Activated CD4-positive, alpha-beta T cell treated with anti-CD3 and anti-CD28 coated beads, Interleukin-2, amount 50 U/mL, for 16 hours (primary cell): ENCODE measurements at places on chromosomes 11 and 22.

DNA sequence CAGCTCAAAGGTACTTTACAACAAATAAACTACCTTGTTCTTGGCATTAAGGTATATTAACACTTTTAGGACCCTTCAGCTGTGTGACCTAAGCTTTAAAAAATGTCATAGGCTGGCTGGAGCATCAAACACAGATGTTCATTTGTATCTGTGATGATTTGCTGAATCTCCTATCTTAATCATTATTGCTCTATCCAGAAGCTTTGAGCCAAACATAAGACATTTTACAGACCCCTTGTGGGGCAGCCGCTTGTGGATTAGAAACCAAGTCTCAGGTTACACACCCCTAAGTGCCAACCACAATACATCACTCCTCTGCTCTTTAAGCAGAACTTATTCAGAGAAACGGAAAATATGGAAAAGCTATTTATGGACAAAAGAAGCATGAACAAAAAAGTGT lies 394.2 kb upstream of the CCDC90B start:
- DNase-seq = no peak

DNA sequence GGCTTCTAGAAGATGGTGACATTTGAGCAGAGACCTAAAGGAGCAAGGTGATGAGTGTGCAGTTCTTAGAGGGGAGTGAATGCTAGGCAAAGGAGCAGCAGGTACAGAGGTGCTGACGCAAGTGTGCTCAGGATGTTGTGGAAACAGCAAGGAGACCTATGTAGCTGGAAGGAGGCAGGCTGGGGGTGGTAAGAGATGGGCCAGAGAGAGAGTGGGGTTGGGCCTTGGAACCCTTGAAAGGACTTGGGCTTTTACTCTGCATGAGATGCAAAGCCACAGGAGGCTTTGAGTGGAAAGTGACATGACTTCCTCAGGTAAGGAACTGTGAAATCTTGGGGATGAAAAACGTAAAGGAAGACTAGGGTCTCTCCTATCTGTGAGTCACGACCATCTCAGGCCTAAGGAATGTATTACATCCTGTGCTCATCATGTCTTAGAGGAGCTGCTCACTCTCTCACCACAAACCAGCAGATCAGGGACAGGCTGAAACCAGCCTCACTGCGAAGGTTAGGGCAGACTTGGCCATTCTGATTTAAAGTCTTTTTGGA lies 65.4 kb downstream of the MICAL2 start:
- DNase-seq = peak; percentile 73

DNA sequence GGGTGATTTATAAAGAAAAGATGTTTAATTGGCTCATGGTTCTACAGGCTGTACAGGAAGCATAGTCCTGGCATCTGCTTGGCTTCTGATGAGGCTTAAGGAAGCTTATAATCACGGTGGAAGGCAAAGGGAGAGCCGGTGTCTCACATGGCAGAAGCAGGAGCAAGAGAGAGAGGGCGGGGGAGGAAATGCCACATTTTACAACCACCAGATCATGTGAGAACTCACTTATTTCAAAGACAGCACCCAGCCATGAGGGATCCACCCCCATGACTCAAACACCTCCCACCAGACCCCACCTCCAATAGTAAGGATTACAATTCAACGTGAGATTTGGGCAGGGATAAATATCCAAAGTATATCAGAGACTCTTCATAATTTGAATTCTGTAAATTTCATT lies 200.7 kb downstream of the MSANTD4 start:
- no peak for DNase-seq

- no peak for DNase-seq
These were observed 37.6 kb upstream of the SLC5A1 start for GRCh38 chr22:32005453-32005852.

DNA sequence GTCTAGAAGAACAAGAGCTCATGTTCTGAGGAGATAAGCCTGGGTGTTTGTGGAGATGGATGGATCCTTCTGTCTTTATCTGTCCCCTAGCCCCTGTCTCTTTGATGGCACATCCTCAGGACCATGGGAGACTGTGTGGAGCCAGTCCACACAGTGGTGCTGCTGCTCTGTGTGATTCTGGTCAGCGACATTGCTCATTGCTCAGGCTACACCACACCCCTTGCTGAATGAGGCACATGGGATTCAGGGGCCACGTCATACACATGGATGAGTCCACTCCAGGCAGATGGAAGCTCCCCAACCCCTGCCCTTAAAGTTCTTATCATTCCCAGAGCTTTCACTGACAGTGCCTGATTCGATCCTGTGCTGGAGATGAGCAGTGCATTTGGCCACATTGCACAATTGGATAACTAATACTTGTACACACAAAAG lies 222.2 kb downstream of the NAV2 start:
- no peak for DNase-seq

- no peak for DNase-seq
These were observed 15.8 kb upstream of the CHADL start for GRCh38 chr22:41256254-41257253.

GRCh38 chr22:38867124-38867455 lies 4.9 kb downstream of the CBX6 start:
- DNase-seq = no peak

DNA sequence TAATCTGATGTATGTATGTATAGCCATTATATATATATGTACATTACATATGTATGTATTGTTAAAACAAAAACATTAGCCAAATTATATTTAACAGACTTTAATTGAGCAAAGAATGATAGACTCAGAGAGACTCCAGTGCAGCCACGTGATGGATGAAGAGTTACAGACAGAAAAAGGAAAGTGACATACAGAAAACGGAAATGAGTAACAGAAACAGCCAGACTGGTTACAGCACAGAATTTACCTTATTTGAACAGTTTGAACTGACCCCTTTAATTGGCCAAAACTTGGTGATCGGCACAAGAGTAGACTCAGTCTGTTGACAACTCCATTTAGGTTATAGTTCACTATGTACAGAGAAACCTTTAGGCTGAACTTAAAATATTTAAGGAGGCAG lies 35.0 kb downstream of the CHORDC1 start:
- no peak for DNase-seq

- no peak for DNase-seq
These were observed 9.4 kb downstream of the CABP7 start for GRCh38 chr22:29729161-29729560.

- DNase-seq = no peak
These were observed 9.1 kb downstream of the TIMP3 start for GRCh38 chr22:32810555-32811133.

DNA sequence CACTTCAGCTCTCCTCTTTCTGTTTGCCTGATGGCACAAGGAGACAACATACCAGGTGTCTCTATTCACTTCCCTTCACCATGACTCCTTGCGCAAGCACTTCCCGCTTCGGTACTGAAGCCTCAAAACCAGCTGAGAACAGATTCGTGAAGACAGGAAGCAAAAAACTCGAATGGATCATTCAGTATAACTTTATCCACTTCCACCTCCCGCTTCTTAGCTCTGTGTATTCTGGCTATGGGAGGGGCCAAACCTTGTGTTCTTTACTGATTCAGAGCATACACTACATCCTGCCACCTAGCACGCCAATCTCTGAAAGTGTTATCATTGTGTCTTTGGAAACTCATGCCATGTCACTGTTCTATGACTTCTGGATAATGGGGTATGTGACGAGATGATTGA lies 62.2 kb upstream of the ADA2 start:
- peak; percentile 20 for DNase-seq

- no peak for DNase-seq
These were observed 71.6 kb downstream of the TNRC6B start for GRCh38 chr22:40249286-40249685.

DNA sequence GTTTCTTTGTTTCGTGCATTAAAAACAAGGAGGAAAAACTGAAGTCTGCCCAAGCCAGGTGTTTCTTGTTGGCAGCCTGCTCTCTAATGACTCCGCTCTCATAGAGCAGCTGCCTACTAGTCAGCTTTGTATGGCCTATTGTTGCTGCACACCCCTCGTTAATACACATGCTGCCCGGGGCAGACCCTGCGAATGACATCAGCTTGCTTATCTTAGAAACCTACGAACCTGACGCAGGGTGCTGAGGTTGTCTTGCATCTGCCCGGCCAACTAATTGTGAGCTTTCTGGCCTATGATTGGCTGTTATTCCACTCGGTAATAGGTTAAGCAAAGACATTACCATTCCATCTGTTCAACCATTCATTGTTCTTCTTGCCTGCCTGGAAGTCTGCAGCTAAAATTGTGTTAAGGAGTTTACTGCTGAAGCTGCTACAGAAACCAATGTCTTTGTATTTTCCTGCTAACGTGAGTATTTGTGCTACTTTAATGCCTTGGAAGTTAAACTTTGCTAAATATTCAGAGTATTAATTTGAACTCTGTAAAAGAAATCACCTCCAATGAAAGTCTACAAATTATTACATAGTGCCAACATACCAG lies 37.5 kb downstream of the ZC3H12C start:
- DNase-seq = no peak

DNA sequence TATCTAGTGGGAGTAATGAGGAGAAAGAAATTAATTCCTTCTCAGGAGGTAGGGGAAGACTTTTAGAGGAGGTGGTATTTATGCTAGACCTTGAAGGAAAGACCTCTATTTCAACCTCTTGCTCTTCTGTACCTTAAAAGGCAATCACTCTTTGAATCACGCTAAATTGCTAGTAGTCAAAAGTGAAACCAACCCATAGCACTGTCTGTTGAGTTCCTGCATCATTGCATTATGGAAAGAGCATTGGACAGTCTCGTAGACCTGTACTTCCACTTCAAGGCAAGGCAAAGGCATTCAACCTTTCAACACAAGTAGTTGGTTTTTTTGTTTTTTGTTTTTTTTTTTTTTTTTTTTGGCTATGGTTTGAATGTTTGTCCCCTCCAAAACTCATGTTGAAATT lies 770.4 kb downstream of the ETS1 start:
- DNase-seq = no peak

- no peak for DNase-seq
These were observed 13.3 kb downstream of the ARHGAP1 start for GRCh38 chr11:46686886-46687795.

DNA sequence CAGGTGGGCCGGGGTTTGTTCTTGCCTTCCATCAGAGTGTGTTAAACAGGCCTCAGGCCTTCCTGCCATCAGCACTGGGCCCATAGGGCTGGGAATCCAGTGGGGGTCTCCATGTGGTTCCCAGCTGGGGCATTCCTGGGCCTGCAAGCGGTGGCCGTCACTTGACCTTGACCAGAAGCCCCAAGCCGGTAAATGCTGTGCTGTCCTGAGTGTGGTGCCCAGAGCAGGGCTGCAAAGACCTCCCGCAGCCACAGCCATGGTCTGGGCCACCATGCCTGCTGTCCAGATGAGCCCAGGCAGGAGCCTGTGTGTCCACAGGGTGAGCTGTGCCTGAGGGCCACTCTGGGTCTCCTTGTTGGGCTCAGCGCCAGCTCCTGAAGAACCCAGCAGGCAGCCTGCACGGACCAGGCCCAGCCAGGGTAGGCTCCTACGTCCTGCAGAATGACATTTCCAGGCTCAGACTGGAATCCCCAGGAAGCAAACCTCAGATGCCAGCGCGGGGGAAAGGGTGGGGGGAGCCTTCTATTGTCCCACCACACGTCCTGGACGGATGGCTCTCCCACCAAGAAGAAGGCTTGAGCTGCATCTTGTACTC lies 117.3 kb downstream of the KCNQ1OT1 start:
- DNase-seq = no peak

DNA sequence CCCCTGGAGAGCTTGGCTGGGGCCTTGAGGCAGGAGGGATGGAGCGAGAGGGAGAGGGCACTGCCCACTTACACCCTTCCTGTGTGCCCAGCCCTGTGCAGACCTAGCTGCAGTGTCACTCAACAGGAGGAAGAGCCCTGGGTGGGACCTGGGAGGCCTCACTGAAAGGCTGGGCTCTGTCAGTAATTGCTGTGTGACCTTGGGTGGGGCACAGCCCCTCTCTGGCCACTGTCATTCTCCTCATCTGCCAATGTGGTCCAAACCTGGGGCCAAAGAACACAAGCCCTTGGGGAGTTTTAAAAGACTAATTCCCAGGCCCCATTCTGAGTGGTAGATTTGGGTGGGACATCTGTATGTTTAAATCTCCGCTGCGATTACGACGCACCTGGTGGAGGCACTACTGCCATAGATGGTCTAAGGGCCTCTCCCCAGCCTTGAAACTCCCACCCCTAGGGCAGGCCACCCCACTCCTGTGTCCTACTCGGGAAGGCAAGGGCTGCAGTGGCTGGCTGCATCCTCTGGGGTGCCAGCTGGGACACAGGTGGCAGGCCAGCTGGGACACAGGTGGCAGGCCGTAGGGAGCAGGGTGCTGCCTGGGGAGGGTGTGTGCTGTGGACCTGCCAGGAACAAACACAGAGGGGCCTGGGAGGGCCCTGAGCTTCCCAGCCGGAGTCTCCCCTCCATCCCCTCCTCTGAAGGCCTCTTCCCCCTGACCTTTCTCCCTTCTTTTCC lies 12.3 kb upstream of the SOX10 start:
- no peak for DNase-seq

- no peak for DNase-seq
These were observed 2.9 kb downstream of the MUC2 start for GRCh38 chr11:1077417-1078119.

GRCh38 chr22:22752556-22753477 lies 108.4 kb downstream of the GGTLC2 start:
- no peak for DNase-seq

- DNase-seq = no peak
These were observed 3.7 kb downstream of the MIAT start for GRCh38 chr22:26660961-26661578.
